Activated naive CD4-positive, alpha-beta T cell treated with anti-CD3 and anti-CD28 coated beads for 36 hours (primary cell): ENCODE measurements at places on chromosomes 1 and 21. TPM values are rescaled to one million over a fixed set of nuclear protein-coding genes. Genes with fewer than 3 reads are reported as not detected.

DNA sequence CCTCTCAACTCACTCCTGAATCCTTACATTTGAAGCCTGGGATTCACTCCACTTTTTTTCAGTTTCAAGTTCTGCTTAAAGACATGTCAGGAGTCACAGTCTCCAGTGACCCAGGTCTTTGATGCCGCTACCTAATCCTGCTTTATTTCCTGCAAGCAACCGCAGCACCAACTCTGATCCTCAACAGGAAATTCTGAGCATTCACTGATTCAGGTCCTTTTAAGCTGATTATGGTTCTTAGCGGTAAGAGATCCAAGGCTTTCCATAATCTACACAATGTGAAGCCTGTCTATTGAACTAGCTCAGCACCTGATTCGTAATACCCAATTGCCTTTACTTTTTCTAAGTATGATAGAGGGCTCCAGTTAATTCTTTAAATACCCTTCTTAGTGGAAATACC, 43.7 kb upstream of the PIGC start:
- H3K4me3 ChIP-seq = no peak overlapping the region
- H3K36me3 ChIP-seq = no peaks in the 10 kb centered on the region
- no peak for DNase-seq
- H3K27ac ChIP-seq = no peak overlapping the region

GRCh38 chr1:157781048-157781447, 4.1 kb upstream of the FCRL2 start:
- H3K27me3 ChIP-seq = peaks cover 11% of the 10 kb centered on the region
- H3K36me3 ChIP-seq = no peaks in the 10 kb centered on the region
- H3K4me3 ChIP-seq = no peak overlapping the region
- DNase-seq = no peak
- H3K4me1 ChIP-seq = no peaks in the 10 kb centered on the region

DNA sequence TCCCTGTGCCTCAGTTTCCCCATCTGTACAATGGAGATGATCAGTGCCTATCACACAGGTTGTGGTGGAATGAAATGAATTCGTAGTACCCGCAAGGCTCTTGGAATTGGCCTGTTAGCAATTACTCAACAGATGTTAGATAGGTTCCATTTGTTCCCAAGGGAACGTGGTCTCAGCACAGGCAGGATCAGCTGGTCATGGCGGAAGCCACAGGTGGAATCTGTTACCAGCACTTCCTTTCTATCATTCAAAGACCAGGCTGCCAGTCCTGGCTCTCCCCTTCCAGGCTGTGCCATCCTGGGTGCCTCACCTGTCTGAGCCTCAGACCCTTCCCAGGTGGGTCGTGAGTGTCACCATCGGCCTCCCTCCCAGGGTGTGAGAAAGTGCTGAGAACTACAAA, 61.5 kb downstream of the FBXO2 start:
- H3K4me3 ChIP-seq = no peak overlapping the region
- H3K27me3 ChIP-seq = peaks cover 10% of the 10 kb centered on the region
- no peak for DNase-seq
- no peaks in the 10 kb centered on the region for H3K36me3 ChIP-seq

DNA sequence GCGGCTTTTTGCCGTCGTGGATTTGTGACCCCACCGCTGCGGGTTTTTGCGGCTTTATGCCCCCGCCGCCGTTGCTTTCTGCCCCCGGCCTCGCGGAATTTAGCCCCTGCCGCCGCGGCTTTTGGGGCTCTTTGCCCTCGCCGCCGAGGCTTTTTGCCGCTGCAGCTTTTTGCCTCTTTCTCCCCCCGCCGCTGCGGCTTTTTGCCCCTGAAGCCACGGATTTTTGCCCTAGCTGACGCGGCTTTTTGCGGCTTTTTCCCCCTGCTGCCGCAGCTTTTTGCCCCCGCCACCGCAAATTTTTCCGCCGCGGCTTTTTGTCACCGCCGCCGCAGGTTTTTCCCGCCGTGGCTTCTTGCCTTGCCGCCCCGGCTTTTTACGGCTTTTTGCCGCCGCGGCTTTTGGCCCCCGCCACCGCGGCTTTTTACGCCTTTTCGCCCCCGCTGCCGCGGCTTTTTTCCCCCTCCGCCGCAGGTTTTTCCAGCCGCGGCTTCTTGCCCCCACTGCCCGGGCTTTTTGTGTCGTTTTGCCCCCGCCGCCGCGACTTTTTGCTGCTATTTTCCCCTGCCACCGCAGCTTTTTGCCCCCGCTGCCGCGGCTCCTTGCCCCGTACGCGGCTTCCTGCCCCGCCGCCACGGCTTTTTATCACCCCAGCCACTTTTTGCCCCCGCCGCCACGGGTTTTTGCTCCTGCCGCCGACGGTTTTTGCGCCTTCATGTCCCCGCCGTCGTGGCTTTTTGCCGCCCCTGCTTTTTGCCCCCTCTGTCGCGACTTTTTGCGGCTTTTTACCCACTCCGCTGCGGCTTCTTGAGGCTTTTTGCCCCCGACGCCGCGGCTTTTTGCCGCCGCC, 3933.6 kb downstream of the SRGAP2C start:
- no peaks in the 10 kb centered on the region for H3K27me3 ChIP-seq
- no peak overlapping the region for H3K4me3 ChIP-seq
- H3K4me1 ChIP-seq = no peaks in the 10 kb centered on the region
- H3K36me3 ChIP-seq = peaks cover 2% of the 10 kb centered on the region
- DNase-seq = no peak

DNA sequence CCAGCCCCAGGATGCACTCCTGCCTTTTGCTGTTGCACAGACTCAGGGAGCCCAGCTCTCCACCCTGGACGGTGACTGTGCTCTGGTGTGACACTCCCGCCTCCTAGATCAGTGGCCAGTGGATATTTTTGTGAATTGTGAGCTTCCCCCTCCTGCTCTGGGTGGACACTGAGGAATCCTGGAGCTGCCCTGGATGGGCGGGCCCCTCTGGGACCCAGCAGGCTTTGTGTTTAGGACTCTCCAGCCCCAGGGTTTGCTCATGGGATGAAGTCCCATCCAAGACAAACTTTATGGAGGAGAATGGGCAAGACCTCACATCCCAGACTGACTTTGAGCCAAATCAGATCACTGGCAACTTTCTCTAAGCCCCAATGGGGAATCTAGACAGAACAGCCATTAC, 16.1 kb downstream of the SLC6A9 start:
- H3K36me3 ChIP-seq = peaks cover 2% of the 10 kb centered on the region
- H3K27ac ChIP-seq = no peak overlapping the region
- H3K4me1 ChIP-seq = peaks cover 16% of the 10 kb centered on the region
- no peak overlapping the region for H3K4me3 ChIP-seq

DNA sequence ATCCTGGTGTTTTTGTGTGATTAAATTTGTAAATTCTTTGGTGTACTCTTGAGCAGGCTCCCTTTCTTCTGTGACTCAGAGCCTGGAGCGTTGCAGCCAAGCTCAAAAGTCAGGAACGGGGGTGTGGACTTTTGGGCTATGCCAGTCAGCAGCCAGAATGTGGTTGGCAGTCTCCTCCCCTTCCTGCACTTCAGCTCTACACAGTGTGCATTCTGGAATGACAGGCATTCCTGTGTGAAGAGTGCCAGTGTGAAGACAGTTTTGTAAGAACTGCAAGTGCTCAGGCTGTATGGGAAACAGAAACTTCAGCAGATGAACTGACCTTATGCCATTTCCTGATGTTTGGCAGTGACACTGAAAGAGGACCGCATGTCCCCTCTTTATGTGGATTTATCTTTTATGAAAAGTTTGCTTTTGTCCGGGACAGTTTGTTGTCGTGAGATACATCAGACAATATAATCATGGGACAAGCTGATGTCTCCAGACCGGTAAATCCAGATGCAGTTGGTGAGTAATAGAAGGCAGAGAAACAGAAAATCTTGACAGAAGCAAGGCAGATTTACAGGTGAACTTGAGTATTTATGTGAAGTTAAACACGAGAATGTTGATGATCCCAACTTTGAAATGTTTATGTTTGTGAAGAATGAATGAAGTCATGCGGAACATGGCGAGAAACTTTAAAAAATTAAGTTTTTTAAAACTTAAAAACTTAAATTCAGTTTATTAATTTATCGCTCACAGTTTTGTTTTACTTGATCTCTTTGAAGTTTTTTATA, 67.7 kb upstream of the RCC1 start:
- H3K27me3 ChIP-seq = no peaks in the 10 kb centered on the region
- H3K27ac ChIP-seq = peak overlapping the region; percentile 10
- peaks cover 29% of the 10 kb centered on the region for H3K4me1 ChIP-seq
- no peaks in the 10 kb centered on the region for H3K36me3 ChIP-seq

GRCh38 chr1:171635661-171636060, 13.6 kb downstream of the MYOCOS start:
- H3K27ac ChIP-seq = no peak overlapping the region
- DNase-seq = no peak
- H3K36me3 ChIP-seq = no peaks in the 10 kb centered on the region
- no peaks in the 10 kb centered on the region for H3K4me1 ChIP-seq

- H3K4me1 ChIP-seq = peaks cover 16% of the 10 kb centered on the region
- H3K27me3 ChIP-seq = no peaks in the 10 kb centered on the region
- no peak for DNase-seq
- peaks cover 37% of the 10 kb centered on the region for H3K36me3 ChIP-seq
- H3K4me3 ChIP-seq = no peak overlapping the region
- H3K27ac ChIP-seq = no peak overlapping the region
Measured at GRCh38 chr21:42865776-42866160, 13.6 kb downstream of the WDR4 start.

- DNase-seq = no peak
- H3K36me3 ChIP-seq = no peaks in the 10 kb centered on the region
- H3K27ac ChIP-seq = no peak overlapping the region
- H3K4me3 ChIP-seq = no peak overlapping the region
Measured at GRCh38 chr1:54651608-54652007, 10.0 kb downstream of the MROH7 start.

GRCh38 chr1:92081031-92081430, 886 bp downstream of the BTBD8 start:
- H3K4me1 ChIP-seq = peaks cover 9% of the 10 kb centered on the region
- peaks cover 6% of the 10 kb centered on the region for H3K36me3 ChIP-seq
- DNase-seq = no peak
- no peak overlapping the region for H3K27ac ChIP-seq

DNA sequence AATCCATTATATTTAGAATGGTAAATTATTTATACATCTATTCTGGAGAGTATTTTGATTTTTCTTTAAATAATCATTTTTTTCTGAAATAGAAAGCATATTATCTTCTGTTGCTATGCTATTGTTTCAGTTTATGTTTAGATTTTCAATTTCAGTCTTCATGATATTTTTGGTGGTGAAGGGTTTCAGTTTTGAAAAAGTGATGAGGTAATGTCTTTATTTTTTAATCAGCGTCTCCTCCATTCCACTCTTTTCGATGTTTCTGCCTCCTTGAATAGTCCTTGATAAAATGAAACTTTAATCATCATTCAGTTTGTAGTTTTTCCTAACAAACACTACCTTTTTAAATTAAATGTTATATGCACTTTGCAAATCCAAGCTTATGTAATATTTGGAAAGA, 428.6 kb downstream of the PTPRC start:
- H3K36me3 ChIP-seq = no peaks in the 10 kb centered on the region
- no peak for DNase-seq
- no peak overlapping the region for H3K27ac ChIP-seq
- no peaks in the 10 kb centered on the region for H3K27me3 ChIP-seq
- no peak overlapping the region for H3K4me3 ChIP-seq
- H3K4me1 ChIP-seq = peaks cover 3% of the 10 kb centered on the region

- no peak for DNase-seq
- peaks cover 5% of the 10 kb centered on the region for H3K27me3 ChIP-seq
- peaks cover 6% of the 10 kb centered on the region for H3K4me1 ChIP-seq
- H3K4me3 ChIP-seq = no peak overlapping the region
Measured at GRCh38 chr1:110982320-110982719, 18.6 kb upstream of the LRIF1 start.

DNA sequence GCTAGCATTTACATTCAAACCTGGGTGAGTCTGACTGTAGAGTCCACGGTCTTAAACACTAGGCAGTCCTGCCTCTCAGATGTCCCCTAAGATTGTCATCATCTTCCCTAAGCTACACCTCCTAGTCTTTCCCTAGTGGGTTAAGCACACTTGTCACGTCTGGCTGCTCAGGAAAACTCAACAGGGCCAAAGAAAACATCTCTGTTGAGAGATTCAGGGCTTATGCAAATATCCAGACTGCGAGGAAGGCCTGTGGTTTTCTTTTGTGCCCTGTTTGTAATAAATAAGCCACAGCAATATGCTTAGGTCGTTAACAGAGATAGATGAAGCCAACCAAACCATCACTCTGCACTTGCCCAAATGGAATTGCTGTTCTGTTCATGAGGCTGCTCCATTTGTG, 472.6 kb upstream of the DEPDC1 start:
- H3K36me3 ChIP-seq = no peaks in the 10 kb centered on the region
- H3K4me1 ChIP-seq = no peaks in the 10 kb centered on the region
- no peak overlapping the region for H3K4me3 ChIP-seq
- H3K27ac ChIP-seq = no peak overlapping the region
- no peak for DNase-seq
- no peaks in the 10 kb centered on the region for H3K27me3 ChIP-seq

- no peak overlapping the region for H3K4me3 ChIP-seq
- DNase-seq = peak; percentile 82
- H3K36me3 ChIP-seq = no peaks in the 10 kb centered on the region
- peak overlapping the region; percentile 78 for H3K27ac ChIP-seq
Measured at GRCh38 chr1:116556289-116557006, 14.4 kb downstream of the CD58 start.

DNA sequence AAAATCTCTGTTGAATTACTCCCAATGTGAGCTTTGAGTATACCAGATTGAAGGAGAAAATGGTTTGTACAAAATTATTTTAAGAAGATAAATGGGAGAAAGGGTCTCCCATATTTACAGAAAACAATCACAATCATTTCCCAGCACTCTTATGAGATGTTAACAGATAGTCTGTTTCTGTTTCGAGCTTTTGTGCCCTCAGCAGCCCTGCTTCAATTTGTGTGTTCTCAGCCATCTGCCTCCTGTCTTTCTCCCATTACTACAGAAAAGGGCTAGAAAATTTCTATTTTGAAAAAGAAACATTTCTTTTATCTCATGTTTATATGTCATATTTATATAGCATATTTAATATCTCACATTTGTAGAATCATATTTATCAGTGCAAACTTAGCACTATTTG, 498.4 kb downstream of the TTLL7 start:
- H3K27me3 ChIP-seq = no peaks in the 10 kb centered on the region
- H3K4me3 ChIP-seq = no peak overlapping the region
- DNase-seq = no peak
- H3K27ac ChIP-seq = no peak overlapping the region

DNA sequence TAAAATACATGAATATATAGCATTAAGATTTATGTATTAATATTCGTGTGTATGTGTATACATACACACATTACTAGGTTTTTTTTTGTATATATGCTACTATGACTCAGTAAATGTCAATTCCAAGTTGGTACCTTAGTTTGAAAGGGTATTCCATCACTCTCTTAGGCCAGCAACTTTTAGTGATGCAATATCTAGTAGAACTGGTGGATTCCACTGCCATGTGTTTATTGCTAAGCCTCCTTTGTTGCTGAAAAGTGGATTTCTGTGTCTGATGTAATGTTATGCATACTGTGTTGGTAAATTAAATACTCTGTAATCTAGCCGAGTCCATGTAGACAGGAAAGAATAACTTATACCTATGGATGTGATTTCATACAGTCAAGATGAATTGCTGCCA, 16.9 kb upstream of the COL11A1 start:
- H3K27me3 ChIP-seq = no peaks in the 10 kb centered on the region
- no peaks in the 10 kb centered on the region for H3K36me3 ChIP-seq
- no peak for DNase-seq
- H3K4me3 ChIP-seq = no peak overlapping the region
- H3K4me1 ChIP-seq = no peaks in the 10 kb centered on the region

ZNF670 gene
- total RNA-seq = 4.3 TPM

SYT11 gene
- 7.0 TPM for total RNA-seq

TPTE gene
- total RNA-seq = not detected

BTBD19 gene
- 6.7 TPM for total RNA-seq

MAST2 gene
- total RNA-seq = 22.1 TPM

KRTAP12-2 gene
- not detected for total RNA-seq

SPRR5 gene
- not detected for total RNA-seq

TNFRSF1B gene
- 75.7 TPM for total RNA-seq

FMN2 gene
- total RNA-seq = not detected

TRIM63 gene
- 0.33 TPM for total RNA-seq
